A172 (cell line): ENCODE measurements at places on chromosomes 7 and 10.

GRCh38 chr10:29438271-29438670 is 149.4 kb downstream of the LYZL1 start:
- peak; percentile 56 for DNase-seq

- DNase-seq, result no peak
Measured at GRCh38 chr10:120971671-120972070, 120.5 kb downstream of the WDR11 start.

DNA sequence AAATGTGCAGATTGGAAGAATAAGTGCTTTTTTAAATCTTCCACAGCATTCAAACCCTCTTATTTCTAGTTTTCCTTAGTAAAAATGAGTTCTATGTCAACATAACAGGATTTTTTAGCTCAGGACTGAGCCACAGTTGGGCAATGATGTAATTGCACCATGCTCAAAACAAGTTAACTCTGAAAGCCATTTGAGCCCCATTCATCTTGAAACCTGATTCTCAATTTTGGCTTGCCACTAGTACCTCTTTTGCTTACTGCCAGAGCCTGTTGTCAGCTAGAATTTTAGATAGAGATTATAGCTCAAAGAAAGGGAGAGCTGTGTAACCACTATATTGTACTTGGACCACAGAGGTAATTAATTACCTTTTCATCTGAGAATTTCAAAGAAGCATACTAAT is 1028.5 kb upstream of the PHF14 start:
- DNase-seq, result no peak

DNA sequence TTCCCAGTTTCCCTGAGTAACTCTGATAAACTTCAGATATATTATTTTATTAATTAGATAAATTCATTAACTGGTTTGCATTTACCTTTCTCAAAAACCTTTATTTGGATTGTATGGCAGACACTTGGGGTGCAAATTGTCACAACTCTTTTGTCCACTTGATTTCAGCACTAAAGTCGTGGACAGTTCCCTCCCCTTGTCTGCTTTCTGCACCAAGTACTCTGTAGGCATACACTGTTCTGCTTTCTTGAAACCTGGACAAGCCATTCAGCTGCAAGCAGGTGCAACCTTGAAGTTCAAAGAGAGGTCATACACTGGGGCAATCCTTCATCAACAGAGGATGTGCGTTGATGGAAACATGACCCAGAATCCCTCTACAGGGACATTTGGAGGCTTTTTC is 162.9 kb downstream of the ARL5B start:
- peak; percentile 48 for DNase-seq

DNA sequence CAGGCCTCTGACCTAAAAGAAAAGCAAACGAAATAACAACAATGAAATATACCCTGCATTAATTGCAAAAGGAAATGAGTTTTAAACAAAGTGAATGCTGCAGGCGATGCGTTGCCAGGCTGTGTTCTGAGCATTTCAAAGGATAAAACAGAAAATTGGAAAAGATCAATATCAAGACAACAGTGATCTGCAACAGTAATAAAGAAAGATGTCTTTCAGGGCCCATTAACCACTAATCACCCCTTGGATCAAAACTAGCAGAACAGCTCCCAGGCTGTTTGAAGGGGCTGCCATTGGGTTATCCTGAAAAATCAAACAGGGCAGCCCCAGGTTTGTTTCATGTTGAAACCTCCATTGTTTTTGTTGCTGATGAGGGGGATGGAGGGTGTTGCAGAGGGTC is 219.2 kb downstream of the FGFR2 start:
- DNase-seq, result no peak

GRCh38 chr10:61859786-61860185 is 41.7 kb upstream of the ARID5B start:
- DNase-seq, result no peak

DNA sequence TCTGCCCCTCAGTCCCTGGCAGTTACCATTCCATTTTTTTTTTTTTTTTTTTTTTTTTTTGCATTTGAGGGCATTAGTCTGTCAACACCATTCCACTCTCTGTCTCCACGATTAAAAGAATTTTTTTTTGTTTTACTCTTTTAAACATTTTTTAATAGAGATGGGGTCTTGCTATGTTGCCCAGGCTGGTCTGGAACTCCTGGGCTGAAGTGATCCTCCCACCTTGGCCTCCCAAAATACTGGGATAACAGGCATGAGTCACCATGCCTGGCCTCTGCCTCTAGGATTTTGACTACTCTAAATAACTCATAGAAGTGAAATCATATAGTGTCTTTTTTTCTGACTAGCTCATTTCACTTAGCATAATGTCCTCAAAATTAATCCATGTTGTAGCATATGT is 16.5 kb upstream of the CLDN3 start:
- DNase-seq, result no peak

GRCh38 chr10:79981450-79982361 is 32.8 kb upstream of the SFTPD start:
- DNase-seq, result peak; percentile 60

DNA sequence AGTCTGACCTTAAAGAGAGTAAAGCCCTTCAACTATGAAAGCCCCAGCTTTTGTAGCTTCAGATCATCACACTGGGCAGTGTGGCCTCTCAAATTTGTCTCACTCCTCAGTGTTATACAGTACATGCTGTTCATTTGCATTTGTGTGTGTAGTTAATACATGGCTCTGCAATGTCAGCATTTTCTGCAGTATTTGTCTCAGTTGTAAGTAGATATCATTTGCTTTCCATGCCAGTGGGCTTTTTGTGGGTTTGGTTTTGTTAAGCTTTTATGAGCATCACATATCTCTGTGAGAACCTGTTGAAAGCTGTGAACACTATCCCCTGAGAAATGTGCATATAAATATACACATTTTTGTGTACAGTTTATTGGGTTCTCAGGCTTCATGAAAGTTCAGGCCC is 57.0 kb downstream of the ZNF277 start:
- no peak for DNase-seq

GRCh38 chr10:72087392-72087968 is 871 bp downstream of the SPOCK2 start:
- DNase-seq, result no peak

DNA sequence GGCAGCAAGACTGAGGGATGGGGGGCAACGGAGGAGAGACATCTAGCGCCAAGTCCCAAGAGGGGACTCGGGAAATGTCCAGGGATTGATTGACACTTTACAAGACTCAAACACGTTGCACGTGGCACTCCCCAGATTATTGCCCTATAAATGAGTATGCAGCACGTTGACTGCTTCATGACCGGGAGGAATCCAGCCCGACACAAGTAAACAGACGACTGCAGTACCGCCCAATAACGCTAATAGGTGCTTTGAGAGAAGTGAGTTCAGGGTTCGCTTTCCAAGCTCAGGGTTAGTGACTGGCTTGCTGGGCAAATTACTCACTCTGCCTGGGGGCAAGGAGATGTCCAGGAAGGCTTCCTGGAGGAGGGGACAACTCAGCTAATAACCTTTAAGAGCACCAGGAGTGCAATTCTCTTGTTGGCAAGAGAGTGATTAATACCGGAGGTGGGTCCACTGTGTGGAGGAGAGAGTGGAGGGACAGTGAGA is 73.3 kb upstream of the MYL10 start:
- DNase-seq, result no peak

- peak; percentile 75 for DNase-seq
Measured at GRCh38 chr7:43954524-43955228, 28.4 kb downstream of the UBE2D4 start.

GRCh38 chr7:22487978-22488642 is 11.9 kb downstream of the STEAP1B start:
- DNase-seq, result no peak

GRCh38 chr7:53541475-53541874 is 506.0 kb downstream of the POM121L12 start:
- DNase-seq, result no peak

DNA sequence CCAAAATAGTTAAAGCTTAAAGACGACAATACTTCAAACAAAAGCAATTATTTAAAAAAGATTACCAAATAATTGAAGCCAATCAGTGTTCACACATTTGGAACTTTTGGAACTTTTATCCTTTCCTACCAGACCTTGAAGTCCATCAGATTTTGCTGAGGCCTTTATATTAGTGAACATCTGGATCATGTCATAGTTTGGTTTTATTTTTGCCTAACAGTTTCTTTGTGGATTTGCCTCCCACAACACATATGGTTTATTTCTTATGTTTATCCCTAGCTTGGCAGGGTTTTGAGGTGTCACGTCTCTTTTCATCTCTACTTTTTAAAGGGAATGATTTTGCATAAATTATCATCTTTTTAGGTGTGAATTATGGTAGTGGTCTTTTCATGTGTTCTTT is 242.4 kb downstream of the SEMA3A start:
- DNase-seq, result no peak

DNA sequence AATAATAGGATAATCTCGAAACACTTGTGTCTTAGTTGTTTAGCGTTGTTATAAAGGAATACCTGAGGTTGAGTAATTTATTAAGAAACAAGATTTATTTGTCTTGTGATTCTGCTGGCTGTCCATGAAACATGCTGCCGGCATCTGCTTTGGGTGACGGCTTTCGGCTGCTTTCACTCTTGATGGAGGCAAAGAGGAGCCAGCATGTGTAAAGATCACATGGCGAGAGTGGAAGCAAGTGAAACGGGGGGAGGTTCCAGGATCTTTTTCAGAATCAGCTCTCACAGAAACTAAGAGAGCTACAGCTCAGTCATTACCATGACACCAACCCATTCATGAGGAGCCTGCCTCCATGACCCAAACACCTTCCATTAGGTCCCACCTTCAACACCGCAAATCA is 402.8 kb downstream of the CDC14C start:
- DNase-seq, result no peak

- no peak for DNase-seq
Measured at GRCh38 chr7:18940593-18941134, 176.8 kb downstream of the TWIST1 start.

- no peak for DNase-seq
Measured at GRCh38 chr10:62869958-62870357, 53.8 kb upstream of the EGR2 start.

GRCh38 chr7:137985253-137985896 is 16.5 kb downstream of the CREB3L2 start:
- no peak for DNase-seq

GRCh38 chr10:58384095-58384494 is 1.1 kb upstream of the TFAM start:
- no peak for DNase-seq

- DNase-seq, result no peak
Measured at GRCh38 chr10:15542817-15543216, 171.7 kb upstream of the FAM171A1 start.

GRCh38 chr7:106915873-106916272 is 50.8 kb downstream of the PIK3CG start:
- DNase-seq, result no peak

DNA sequence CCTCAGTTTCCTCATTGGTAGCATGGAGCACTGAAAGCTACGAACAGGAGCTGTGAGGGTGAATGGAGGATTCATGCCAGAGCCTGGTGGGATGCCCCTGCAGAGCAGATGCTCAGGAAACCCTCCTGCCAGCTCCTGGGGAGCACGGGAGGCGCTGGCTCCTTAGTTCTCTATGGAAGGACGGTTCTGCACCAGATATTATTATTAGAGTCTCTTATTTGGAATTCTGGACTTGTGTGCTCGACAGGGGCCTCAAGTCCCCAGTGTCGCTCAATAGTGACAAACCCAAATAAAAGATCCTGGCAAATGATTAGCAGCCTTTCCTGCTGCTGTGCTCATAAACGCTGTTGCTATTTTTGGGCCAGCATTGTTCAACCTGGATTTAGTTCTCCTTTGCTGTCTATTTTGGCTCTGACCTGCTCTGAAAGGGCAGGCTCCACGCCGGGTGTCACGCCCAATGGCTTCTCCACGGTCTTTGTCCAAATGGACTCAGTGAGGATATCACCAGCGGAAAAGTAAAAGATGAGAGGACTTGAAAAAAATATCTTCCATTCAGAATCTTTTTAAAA is 23.0 kb upstream of the KLF6 start:
- DNase-seq, result no peak

DNA sequence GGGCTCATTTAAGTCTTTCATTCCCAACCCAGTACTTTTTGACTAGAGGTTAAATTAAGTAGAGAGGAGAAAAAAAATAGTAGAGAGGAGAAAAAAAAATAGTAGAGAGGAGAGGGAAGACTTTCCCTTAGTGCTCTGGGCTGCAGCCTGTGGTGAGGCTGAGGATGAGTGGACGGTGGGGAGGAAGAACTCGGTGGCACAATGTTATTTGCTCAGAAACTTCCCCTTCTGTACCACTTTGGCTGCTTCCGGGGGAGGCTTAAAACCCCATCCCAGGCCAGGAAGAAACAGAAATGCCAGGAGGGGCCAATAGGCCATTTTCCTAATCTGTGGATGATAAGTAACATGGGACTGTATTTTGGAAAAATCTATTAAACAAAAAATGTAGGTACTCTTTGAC is 14.6 kb upstream of the MLXIPL start:
- no peak for DNase-seq

DNA sequence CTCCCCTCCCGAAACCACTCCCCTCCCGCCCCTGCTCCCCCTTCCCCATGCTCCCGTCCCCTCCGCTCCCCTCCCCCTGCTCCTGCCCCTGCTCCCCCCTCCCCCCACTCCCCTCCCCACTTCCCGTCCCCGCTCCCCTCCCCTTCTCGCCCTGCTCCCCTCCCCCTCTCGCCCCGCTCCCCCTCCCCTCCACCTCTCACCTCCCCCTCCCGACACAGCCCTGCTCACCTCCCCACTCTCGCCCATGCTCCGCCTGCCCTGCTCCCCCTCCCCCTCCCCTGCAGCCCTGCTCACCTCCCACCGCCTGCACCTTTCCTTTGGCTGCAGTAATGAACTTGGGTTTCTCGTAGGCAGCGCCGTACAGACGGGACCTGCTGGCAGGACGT is 49.9 kb upstream of the NKX6-2 start:
- DNase-seq, result no peak

- no peak for DNase-seq
Measured at GRCh38 chr10:91051829-91052228, 130.9 kb upstream of the ANKRD1 start.

GRCh38 chr7:140920745-140921144 is 4.0 kb downstream of the BRAF start:
- DNase-seq, result no peak

- no peak for DNase-seq
Measured at GRCh38 chr7:155580367-155580766, 34.0 kb upstream of the CNPY1 start.
